Stimulated activated CD8-positive, alpha-beta memory T cell treated with anti-CD3 and anti-CD28 coated beads, Interleukin-15, amount 100 ng/mL, for 1 hour (primary cell): ENCODE measurements at places on chromosomes 2 and 18.

- no peak for DNase-seq
These were observed 160.3 kb upstream of the TCF4 start for GRCh38 chr18:55748227-55748738.

GRCh38 chr2:69097891-69098655 is 85.1 kb downstream of the ANTXR1 start:
- DNase-seq: no peak

DNA sequence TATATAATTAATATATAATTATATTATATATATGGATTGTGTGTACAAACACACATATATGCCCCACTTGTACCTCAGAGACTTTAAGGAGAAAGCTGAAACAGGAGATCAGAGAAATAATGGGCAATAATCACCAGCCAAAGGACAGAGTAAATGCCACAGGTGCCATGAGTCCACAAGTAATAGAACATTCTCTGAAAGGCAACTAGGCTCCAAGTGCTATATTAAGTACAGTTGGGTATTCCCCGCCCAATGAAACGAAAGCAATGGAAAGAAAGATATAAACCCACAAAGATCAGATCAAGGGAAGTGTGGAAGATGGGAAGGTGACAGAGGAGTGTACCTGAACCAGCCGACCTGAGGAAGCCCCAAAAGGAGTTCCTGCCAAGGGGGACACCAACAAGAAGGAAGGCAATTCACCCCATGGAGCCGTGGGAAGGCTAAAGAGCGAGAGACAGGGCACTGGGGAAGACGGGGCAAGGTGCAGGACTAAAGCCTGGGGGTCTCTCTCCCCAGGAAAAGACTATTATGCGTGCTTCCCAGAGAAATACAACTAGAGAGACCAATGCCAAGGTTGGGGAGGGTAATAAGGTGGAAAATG is 19.0 kb downstream of the DYM start:
- DNase-seq: no peak

- DNase-seq: no peak
These were observed 31.1 kb upstream of the CD8A start for GRCh38 chr2:86821842-86822241.

GRCh38 chr2:233399306-233400225 is 45.3 kb downstream of the DGKD start:
- no peak for DNase-seq

DNA sequence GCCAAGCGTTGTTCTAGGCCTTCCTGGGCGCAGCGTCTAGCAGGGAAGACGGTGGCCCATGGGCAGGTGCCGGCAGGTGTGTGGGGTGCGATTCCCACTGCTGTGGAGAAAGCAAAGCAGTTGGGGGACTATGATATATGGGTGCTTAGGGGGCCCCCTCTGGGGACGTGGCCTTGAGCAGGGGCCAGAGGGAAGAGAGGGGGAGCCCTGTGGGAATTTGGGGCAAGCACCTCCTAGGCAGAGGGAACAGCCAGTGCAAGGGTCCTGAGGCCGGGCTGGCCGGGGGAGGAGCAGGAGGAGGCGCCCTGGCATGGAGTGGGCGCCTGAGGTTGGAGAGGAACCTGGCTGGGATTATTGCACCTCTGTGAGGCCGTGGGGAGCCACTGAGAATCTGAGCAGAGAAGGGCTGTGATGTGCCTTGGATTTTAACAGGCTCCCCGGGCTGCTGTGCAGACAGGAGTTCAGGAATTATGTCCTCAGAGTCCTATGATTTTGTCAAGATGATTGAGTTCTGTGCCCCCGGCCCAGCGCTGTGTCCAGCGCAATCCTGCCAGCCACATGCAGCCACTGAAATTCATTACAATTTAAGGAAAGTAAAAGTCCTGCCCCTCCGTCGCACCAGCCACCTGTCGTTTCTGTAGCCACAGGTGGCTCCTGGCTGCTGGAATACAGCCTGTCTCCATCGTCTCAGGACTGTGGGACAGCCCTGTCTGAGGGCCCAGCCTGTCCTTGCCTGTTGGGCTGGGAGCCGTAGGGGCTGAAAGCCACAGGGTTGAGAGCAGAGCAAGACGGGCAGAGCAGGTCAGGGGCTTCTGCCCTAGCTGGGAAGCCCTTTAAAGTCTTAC is 9.1 kb upstream of the KLHL30 start:
- DNase-seq: no peak

- no peak for DNase-seq
These were observed 278.3 kb downstream of the EIPR1 start for GRCh38 chr2:3099145-3099859.

- DNase-seq: no peak
These were observed 1.9 kb downstream of the ZNF385B start for GRCh38 chr2:179859523-179859922.

GRCh38 chr2:230162981-230163380 is 56.8 kb downstream of the SP110 start:
- no peak for DNase-seq

- no peak for DNase-seq
These were observed 25.4 kb downstream of the ACADL start for GRCh38 chr2:210199854-210200253.

DNA sequence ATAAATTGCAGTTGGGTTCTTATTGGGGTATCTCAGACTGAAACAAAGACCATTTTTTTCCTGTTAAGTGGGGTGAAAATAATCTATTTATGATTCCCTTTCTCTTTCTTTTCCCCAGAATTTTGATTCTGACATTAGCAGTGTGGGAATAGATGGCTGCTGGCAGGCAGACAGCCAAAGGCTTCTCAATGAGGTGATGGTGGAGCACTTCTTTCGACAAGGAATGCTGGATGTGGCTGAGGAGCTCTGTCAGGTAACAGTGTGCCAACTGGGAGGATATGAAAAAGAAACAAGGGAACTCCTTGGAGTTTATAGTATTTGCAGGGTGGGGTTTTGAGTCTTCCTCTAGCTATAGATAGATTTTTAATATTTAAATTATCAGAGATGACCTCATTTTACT is 31.7 kb downstream of the RMND5A start:
- no peak for DNase-seq

DNA sequence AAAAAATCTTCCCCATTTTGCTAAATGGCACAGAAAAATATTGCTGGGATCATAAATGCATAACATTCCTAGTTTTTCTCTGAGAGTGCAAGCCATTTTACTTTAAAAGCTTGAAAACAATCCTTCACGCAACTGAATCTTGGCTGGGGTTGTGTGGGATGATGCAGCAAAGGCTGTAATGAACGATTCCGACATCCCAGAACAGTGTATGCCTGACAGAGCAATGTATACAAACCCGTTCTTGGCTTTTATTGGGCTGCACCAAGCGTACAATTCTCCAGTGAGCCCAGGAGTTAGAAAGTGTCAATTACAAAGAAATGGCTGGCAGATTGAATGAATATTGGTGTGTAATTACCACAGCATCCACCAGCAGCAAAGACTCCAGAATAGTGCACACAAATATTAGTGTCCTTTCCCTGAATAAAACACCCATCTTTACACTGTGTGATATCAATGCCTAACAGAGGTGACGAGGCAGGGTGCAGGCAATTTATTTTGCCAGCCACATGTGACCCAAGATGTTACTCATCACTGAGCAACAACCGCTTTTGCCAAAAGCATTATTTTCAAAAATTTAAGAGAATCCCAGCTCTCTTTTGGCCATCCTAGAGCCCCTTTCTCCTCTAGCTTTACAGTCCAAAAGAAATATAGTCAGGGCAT is 578.6 kb upstream of the CHAC2 start:
- DNase-seq: no peak

- no peak for DNase-seq
These were observed 193.4 kb downstream of the SMAD7 start for GRCh38 chr18:48757367-48757766.

DNA sequence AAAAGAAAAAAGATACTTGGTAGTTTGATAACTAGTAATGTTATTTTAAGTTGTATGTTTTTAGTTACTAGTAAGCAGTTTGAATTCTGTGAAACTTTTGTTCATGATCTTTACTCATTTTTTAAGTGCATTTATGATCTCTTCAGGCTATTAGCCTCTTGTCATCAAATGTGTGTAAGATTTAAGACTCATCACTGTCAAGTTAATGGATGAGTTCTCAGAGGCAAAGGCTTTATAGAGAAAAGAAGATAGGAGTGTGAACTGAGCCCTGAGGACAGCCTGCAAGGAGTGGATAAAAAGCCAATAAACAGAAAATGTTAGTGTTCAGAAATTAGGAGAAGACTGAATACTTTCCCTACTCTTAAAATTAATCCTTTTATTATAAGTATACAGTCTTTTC is 13.5 kb downstream of the NDUFV2 start:
- DNase-seq: no peak

GRCh38 chr2:219460424-219460926 is 25.8 kb downstream of the SPEG start:
- DNase-seq: no peak

- no peak for DNase-seq
These were observed 428 bp downstream of the TCF4 start for GRCh38 chr18:55587418-55588110.

GRCh38 chr2:100563407-100564247 is 834 bp downstream of the PDCL3 start:
- no peak for DNase-seq

- no peak for DNase-seq
These were observed 210.0 kb upstream of the ZNF521 start for GRCh38 chr18:25561918-25562317.
